Stimulated activated CD8-positive, alpha-beta memory T cell treated with anti-CD3 and anti-CD28 coated beads, Interleukin-4, amount 100 ng/mL, for 4 hours (primary cell): ENCODE measurements at places on chromosomes 3 and 15.

GRCh38 chr3:133943639-133944141 lies 48.0 kb upstream of the RAB6B start:
- no peak for DNase-seq

DNA sequence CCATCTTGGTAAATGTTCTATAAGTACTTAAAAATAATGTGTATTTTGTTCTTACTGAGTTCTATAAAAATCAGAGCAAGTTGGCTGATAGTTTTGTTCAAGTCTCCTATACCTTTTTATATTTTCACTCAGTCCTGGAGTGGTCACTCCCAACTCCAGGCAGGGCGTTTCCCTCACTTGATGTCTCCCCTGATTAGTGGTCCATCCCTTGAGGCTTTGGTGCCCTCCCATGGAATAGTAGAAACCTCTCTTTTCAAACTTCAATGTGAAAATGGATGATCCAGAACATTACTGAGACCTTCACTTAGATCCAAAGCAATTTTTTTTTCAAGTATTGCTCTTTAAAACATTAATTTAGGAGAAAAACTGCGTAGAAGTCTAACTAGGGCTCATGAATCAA lies 25.0 kb upstream of the SCN10A start:
- no peak for DNase-seq

- DNase-seq = no peak
Observed at GRCh38 chr3:31770822-31771326, 210.2 kb downstream of the OSBPL10 start.

- DNase-seq = no peak
Observed at GRCh38 chr3:129662191-129662608, 55.7 kb upstream of the PLXND1 start.

DNA sequence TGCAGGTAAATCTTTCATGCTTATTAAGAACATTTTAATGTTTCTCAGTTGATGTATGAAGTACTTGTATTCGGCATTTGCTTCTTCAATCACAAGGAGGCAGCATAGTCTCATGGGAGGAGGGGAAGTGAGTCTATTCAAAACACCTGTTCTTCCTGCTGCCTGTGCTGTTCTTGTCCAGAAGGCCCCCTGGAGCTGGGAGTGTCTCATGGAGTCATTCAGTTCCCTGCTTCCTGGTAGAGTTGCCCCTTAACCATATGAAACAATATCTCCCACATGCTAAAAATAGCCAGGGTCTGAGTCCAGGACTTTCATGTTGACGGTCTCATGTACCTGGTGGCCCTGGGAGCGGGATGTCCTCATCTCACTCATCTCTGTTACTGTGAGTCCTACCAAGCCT lies 15.5 kb upstream of the PPP1R2 start:
- DNase-seq = no peak

DNA sequence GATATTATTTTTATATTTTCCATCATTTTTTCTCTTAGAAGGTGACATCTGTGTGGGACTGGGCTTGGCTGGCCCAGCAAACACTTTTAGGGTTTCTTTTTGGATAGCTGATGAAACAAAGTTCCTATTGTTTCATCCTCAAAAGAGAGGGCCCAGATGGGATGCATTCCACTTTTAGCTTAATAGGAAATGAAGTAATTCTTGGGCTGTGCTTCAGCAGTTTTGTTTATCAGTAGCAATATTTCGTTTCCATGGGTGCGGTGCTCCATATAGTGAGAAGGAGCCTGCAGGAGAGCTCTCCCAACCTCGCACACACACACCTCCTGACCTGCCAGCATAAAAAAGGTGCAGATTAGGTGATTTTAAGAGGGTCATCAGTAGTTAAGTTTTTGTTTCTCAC lies 147.5 kb downstream of the AKAP13 start:
- DNase-seq = no peak

DNA sequence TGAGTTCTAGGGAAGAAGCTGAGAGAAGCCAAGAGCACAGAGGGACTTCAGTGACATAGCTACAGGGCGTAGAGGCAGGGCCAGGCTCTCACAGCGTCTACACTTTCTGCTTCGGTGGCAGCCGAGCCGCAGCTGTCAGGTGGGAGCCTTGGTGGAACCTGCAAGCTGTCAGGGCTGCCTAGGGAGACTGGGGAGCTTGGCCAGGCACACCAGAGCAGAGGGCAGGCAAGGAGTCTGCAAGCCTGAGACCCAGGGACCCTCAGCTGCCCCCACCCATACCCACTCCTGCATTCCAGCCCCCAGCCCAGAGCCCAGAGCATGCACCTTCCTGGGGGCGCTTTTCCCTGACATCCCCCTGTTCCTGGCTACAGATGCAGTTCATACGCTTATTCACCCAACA lies 13.4 kb upstream of the KLF15 start:
- no peak for DNase-seq

GRCh38 chr15:87450314-87450713 lies 806.2 kb downstream of the NTRK3 start:
- no peak for DNase-seq

- DNase-seq = no peak
Observed at GRCh38 chr3:172189213-172189612, 149.8 kb downstream of the FNDC3B start.

GRCh38 chr15:92101708-92102394 lies 248.3 kb downstream of the SLCO3A1 start:
- DNase-seq = no peak

- no peak for DNase-seq
Observed at GRCh38 chr3:196670339-196670738, 30.8 kb downstream of the NRROS start.

DNA sequence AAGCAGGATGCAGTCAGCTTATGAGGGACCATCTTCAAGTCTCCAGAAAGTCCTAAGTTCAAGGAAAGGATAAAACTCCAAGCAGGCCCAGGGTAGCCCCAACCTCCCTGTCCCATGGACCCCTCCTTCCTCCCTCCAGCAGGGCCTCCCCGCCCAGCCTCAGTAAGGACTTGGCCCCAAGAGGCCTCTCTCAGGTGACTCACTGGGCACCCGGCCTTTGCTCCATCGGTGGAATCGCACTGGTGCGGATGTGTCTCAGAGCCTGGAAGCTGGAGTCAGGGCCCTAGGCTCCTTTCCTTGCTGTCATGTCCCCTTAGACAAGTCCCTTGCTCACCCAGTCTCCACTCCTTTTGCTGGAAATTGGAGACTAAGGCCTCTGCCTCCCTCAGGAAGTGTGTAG lies 114.4 kb upstream of the RNF7 start:
- DNase-seq = no peak

GRCh38 chr15:96701443-96701842 lies 370.9 kb downstream of the NR2F2 start:
- no peak for DNase-seq

DNA sequence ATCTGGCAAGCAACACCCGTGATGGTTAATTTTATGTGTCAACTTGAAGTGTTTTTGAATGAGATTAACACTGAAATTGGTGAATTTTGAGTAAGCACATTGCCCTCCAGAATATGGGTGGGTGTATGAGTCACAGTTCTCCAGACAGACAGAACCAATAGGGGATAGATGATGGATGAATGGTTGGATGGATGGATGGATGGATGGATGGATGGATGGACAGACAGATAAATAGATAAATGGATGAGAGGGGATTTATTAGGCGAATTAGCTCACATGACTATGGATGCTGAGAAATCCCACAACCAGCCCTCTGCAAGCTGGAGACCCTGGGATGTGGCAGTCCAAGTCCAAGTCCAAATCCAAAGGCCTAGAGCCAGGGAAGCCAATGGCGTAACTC lies 5.4 kb upstream of the VWA5B2 start:
- DNase-seq = no peak

DNA sequence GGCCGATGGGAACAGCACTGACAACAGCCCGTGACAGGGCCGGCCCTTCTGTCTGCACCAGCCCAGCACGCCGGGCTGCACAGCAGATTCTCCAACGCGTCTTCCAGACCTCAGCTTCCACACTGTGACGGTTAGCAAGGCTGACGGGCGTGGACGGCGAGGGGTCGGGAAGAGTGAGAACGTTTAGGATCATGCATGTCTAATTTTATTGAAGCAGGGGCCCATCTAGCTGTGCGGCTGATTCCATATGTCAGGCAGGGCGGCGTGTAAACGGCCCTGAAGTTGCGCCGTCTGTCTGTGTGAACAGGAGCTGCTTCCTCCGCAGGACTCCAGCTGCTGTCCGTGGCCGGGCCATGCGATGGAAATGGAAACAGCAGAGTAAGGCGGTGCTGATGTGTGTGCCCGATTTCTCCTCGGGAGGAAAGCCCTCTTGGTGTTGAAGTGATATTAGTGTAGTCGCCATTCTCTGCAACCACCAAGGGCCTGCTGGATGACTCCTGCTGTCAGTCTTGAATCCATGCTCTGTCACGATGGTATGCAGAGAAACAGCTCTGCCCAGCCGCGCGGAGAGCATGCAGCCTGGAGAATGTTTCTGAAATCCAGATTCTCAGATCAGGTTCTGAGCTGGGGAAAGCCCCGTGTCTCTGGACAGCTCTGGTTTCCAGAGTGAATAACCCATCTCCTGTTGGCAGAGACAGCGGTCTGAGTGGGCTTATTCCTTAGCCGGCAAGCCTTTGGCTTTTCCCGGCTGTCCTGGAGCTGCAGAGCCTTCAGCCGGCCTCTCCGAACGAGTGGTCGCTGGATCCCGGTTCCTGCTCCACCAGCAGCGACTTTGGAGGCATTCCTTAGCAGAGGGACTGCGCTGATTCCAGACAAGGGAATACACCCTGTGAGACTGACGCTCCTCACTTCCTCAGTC lies 158.1 kb upstream of the UBE3A start:
- DNase-seq = no peak

GRCh38 chr3:149390772-149391212 lies 13.3 kb upstream of the TM4SF1 start:
- DNase-seq = no peak

DNA sequence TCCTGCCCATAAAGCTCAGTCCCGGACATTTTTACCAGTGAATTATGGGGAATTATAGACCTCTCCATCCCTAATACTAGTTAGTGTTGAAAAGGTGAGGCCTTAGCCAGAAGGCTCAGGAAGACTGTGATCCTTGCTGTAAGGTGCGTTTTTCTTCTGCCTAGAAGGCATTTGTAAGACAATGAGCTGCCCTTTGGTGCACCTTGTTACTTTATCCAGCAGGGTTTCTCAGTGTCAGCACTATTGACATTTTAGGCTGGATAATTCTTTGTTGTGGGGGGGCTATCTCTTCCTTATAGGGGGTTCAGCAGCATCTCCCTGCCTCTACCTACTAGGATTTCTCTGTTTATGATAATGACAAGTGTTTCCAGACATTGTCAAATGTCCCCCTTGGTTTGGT lies 108.1 kb upstream of the ABHD17C start:
- DNase-seq = no peak

DNA sequence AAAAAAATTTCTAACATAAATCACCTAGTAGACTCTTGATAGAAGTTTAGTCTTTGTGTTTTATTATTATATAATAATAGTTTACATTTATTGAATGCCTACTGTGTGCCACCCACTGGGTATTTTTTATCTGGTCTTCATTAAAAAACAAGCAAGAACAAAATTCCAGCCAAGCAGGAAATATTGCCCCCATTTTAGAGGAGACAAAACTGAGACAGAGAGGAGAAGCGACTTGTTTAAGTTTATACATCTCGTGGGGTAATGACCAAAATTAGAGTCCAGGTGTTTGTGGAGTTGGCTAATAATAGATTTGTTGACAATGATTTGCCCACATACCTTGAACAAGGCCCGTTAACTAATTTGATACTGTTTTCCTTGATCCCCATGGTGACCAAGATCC lies 33.1 kb upstream of the FBXL22 start:
- DNase-seq = no peak

DNA sequence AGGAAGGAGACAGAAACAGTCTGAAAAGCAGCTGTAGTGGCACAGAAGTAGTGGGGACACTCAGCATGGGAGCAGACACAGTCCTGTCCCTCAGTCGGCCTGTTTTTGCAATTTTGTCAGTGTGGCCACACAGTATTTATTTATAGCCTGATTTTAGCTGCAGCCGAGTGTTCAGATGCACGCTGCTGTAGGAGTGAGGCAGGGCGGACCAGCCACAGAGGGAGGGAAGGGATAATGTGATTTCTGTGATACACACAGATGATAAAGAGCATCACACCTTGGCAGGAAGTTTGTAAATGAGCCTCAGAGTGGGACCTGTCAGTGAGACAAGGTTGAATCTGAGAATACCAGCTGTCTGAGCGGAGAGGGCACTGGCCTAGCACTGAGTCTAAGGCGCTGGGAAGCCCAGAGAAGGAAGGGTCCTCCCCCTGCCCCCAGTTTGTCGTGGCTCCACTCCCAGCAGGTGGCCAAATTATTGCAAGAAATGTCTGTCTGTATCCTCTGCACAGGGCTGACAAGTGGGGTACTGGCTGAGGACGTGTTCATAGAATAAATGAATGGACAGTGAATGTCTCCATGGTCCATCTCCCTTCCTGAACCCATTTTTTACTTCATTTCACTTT lies 3.8 kb downstream of the PSTPIP1 start:
- DNase-seq = no peak

DNA sequence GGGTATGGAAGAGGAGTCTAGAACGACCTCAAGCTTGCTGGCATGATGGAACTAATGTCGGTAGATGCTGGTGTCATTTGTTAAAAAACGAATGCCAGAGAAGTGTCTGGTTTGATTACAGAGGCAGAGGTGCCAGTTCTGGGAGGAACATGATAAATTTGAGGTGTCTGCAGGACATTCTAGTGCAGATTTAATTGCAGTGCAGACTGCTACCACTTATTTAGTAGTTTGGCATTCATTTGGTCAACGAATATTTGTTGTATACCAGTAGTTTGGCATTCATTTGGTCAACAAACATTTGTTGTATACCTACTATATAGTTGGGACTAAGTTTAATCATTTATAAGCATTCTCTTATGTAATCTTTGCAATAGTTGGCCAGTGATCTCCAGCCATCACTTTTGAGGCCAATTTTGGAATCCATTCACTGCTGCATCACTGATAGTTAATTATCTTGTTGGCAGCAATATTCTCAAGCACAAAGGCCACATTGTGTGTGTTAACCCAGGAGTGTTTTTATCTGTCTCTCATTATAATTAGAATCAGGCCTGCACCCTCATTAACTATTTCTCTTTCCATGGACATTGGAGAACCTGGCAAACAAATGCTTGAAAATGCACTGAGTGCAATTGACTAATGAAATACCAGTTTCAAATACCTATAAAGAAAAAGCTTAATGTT lies 19.5 kb upstream of the TGFBR2 start:
- no peak for DNase-seq

DNA sequence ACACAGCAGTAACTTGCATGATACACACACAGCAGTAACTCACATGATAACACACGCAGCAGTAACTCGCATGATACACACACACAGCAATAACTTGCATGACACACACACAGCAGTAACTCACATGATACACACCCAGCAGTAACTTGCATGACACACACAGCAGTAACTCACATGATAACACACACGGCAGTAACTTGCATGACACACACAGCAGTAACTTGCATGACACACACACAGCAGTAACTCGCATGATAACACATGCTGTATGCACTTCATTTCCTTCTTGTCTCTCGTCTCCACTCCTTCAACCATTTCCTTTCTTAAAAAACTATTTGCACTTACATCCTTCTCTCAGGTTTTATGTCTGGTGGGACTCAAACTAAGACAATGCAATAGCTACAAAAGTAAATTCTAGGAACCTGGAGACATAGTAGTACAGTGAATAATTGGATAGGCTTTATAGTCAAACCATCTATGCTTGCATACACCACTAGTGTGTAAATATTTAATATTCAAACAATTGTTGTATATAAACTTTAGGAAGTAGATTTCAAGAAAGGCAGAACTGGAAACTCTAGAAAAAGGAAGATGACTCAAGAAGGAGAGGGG lies 130.8 kb downstream of the UACA start:
- no peak for DNase-seq
